ENCODE measurements at places on chromosomes 1 and 21.

GRCh38 chr1:28078680-28079626 lies 9.5 kb downstream of the EYA3 start:
- no peak for DNase-seq

- DNase-seq = no peak
These were observed 369.6 kb downstream of the RYR2 start for GRCh38 chr1:237411621-237412020.

DNA sequence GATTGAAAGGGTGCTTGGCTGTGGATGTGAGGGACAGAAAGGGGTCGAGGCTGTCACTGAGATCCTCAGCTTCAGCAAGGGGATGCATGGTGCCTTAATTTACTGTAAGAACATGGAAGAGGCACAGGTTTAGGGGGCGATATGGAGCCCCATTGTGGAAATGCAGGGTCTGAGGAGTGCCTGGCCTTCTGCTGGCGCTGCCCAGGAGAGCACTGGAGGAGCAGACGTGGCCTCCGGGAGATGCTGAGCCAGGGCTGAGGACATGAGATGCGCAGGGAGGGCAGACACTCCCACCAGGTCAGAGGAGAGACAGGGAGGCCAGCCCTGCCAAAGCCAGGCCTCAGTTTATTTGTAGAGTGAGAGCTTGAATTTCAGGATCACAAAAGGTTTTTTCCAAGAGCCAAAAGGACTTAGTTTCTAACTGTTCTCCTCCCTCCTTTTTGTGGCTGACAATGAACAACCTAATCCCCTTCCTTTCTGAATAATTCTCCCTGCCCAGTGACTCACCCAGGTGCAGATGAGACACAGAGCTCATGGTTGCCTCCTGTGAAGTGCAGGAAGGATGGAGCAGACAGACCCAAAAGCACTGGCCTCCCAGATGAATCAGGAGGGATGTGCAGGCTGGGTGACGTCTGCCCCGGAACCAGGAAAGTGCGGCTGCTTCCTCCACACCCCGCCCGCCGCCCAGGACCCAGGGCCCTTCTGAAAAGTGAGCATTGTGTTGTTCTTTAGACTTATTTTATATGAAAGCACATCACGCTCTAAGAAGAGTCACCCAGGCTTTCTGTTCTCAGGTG lies 73.0 kb upstream of the TMPRSS2 start:
- DNase-seq = no peak

- DNase-seq = no peak
These were observed 15.4 kb downstream of the CEP350 start for GRCh38 chr1:179969962-179970361.

- no peak for DNase-seq
These were observed 12.5 kb upstream of the PEF1 start for GRCh38 chr1:31657020-31657804.

GRCh38 chr1:119660253-119661083 lies 12.4 kb upstream of the ZNF697 start:
- no peak for DNase-seq

GRCh38 chr21:41887667-41888066 lies 8.5 kb upstream of the PRDM15 start:
- DNase-seq = no peak

DNA sequence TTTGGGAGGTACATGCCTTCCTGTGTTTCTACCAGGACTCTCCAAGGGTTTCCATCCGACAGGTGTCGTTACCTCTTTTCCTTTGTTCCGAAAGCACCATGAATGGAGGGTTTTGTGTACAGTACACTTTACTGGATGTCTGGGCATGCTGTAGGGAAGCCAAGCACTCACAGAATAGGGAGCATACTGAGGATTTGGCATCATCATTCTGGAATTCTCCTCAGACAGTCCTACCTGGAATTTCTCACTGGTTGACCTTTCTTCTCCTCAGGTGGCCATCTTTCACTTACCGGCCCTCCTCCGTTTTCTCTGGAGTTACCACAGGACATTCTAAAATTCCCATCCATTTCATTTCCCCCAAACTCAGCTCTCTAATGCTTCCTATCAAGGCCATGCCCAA lies 5.9 kb upstream of the MPL start:
- DNase-seq = no peak

DNA sequence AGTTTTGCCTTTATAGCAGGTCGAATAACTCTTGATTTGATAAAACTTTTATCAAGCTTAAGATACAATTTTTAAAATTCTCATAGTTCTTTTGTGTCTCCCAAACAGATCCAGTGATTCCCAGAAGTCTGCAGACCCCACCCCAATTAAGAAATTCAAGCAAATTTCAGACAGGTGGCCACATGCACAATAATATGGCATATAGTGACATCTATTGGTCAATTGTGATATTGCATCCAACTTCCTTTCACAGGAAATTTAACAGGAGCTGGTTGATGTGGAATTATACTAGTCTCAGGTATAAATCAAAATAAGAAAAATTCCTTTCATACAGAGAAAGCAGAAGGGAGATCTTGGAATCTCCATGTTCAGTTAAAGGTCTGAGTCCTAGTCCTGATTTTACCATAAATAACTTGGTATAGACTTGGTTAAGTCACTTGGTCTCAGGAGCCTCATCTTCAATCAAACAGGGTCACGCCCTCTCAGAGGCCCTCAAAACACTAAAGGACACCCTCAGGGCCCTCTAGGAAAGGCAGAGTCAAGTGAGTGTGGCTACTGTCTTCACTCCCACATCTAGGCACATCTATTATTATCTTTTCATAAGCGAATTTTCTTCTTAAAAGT lies 24.1 kb downstream of the PIGM start:
- DNase-seq = no peak

- no peak for DNase-seq
These were observed 39.7 kb downstream of the MATN1 start for GRCh38 chr1:30683699-30684098.

DNA sequence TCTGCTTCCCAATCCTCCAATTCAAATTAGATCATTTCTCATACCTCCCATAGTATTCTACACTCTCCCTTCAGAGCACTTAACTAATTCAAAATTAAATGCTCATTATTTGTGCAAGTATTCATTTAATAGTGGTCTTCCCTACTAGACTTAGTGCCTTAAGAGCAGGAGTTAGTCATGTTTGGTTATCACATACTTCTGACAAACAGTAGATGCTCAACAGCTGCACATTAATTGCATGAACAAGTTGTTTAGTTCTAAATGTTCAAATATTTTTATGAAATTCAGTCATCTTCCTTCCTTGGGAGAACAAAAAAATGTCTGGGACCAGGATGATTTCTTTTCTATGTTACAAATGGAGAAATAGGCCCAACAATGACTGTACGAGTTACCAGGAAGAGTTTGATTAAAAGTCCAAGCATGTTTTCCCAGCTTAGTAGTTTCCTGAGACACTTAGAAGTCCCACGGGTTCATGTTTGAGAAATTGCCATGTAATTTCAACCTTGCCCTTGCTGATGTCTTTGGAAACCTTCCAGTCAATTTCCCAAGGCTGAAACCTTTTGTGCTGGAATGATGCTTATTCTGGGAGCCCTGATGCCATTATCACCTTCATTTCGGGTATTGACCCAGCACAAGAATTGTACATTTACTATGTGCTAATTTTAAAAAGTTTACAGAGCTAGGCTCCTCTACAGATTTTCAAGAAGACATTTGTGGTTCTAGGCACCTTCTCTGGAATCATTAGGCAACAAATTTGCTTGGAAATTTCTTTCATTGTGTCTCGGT lies 437.9 kb upstream of the PLXNA2 start:
- no peak for DNase-seq

DNA sequence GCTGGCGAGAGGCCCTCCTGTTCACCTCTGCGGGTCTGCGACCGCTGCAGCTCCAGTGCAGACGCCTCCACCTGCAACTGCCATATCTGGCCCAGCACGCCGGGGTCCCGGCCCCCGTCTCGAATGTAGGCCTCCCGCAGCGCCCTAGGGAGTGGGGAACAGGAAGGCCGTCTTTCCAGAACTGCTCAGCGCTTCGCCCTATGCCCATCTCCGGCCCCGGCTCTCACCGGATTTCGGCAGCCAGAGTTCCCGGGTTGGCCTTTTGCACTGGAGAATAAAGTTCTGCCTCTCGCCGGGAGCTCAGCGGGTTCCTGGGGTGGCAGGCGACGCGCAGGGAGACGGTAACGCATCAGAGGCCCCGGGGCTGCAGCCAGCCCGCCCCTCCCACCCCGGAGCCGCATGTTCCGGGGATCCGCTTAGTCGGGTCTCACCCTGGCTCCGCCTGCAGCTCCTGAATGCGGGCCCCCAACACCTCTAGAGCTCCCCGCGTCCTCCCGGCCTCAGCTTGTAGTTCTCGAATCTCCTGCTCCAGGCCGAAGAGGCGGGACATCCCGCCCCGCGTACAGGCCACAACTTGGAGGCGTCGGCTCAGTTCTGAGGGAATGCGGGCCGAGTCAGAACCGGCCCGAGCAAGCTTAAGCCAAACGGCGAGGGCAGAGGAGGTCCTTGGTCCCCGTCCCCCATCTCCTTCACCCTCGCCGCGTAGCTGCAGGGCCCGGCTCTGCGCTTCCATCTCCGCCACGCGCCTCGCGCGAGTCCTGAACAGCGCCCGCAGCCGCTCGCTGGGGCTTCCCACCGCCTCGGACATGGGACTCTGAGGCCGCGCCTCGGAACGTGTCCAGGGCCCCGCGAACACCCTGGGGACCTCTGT lies 1.1 kb downstream of the CCDC17 start:
- no peak for DNase-seq

DNA sequence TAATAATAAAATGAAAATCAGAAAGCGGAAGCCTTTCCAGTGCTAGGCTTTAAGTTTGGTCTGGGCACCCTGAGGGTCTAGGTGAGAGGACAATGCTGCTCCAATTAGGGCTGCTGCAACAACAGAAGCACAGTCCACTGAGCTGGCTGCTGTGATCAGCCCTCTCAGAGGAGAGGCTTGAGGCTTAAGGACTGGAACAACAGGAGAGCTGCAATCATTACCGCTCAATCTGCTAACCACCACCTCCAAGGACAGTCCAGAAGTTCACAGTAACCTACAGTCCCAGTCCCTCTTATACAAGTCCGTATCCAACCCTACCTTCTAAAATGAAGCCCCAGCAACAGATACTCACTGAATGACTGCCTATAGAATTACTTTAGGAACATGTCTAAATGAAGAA lies 62.1 kb downstream of the USP24 start:
- DNase-seq = no peak

DNA sequence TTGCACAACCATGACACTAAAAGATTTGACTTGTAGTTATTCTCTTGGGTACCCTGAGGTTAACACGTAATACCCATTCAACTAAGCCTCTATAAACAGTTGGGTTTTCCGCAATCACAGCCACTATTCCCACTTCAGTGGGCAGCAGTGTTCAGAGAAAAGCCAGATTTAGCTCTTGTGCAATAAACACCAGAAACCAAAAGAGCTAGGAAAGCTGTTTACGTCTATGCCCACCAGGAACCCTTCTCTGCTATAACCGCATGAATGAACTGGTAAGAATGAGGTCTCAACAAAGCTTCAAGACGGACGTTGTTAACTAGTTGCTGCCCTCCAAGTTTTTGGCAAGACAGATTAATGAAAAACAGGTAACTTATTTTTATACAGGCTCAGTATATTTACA lies 101.3 kb downstream of the SLC45A1 start:
- no peak for DNase-seq

DNA sequence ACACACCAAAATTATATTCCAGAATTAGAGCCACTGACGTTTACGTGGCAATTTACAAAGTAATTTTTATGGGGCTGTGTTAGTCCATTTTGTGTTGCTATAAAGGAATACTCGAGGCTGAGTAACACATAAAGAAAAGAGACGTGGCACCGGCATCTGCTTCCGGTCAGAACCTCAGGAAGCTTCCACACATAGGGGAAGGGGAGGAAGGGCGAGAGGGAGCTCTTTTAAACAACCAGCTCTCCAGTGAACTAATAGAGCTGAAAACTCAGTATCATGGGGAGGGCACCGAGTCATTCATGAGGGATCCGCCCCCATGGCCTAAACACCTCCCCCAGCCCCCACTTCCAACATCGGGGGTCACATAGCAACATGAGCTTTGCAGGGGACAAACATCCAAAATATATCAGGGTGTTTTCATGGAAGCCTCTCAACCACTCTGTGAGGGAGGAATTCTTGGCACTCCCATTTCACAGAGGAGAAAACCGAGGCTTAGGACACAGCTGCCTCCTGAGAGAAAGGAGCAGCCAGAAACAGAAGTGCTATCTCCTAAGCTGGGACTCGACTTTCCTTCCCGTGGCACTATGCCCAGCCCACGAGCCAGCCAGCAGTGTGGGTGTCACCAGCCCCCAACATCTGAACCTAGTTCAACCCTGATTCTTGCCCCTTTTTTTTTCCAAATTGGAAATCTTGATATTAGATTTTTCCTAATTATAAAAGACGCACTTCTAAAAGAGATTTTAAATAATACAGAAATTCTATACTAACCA lies 29.2 kb downstream of the MIS18A start:
- DNase-seq = no peak

- no peak for DNase-seq
These were observed 307.4 kb downstream of the KIF26B start for GRCh38 chr1:245462161-245462560.

DNA sequence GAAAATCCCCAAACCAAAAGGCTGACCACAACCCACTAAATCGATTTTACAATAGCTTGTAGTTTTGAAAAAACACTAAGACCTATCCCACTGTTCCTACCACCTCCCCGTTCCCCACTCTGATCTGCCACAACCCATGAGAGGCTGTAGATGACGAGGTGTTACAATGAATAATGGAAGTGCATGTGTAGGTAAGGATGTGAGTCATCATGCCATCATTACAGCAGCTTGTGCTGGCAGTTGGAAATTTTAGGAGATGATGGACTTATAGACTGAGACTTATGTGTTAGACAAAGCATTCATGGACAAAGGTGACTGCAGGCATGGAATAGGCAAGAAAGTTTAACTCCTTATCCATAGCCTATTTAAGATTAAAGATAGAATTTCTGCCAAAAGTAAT lies 184.7 kb upstream of the CACYBP start:
- no peak for DNase-seq

GRCh38 chr1:207990876-207991582 lies 80.1 kb upstream of the CD34 start:
- no peak for DNase-seq

DNA sequence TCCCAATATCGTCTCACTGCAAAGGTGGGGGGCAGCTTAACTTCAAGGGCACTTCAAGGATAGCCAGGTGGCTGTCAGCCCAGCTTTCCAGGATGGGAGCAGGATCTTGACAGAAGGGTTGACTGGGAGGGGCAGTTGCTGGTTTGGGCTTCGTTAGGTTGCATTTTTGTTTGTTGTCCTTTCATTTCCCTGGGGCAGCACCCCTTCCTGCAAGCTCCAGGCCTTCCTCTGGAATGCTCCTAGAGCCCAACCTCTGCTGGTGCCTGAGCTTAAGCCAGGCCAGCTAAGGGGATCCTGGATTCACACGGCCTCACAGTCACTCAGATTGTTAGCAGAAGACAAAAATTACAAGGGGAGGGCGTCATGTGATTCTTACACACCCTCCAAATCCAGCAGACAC lies 4.1 kb upstream of the OLIG2 start:
- DNase-seq = no peak

- no peak for DNase-seq
These were observed at the start of gene CHRM3 for GRCh38 chr1:239386453-239387303. TSS of gene CHRM3 (plus strand) at chr1:239386568. CDS start at chr1:239907452, 520,884 bp downstream.

- DNase-seq = no peak
These were observed 8.5 kb downstream of the SCYL3 start for GRCh38 chr1:169885207-169885606.

Measured in stimulated activated CD8-positive, alpha-beta memory T cell treated with anti-CD3 and anti-CD28 coated beads, Interleukin-15, amount 100 ng/mL, for 24 hours (primary cell).